ENCODE measurements at places on chromosomes 12 and 14. TPM values are rescaled to one million over a fixed set of nuclear protein-coding genes. Genes with fewer than 3 reads are reported as not detected.

PYGL gene
- total RNA-seq, result 49.9 TPM

MTHFD1 gene
- total RNA-seq, result 29.6 TPM

DNAJC22 gene
- total RNA-seq, result under 0.01 TPM

DDX54 gene
- total RNA-seq, result 39.6 TPM

AMN gene
- total RNA-seq, result not detected

LALBA gene
- not detected for total RNA-seq

SIX4 gene
- 2.7 TPM for total RNA-seq

NFE2 gene
- not detected for total RNA-seq

GALNT6 gene
- total RNA-seq, result 6.6 TPM

KCNH3 gene
- not detected for total RNA-seq

SERPINA9 gene
- not detected for total RNA-seq

EXOC3L4 gene
- 0.36 TPM for total RNA-seq

SLC17A8 gene
- total RNA-seq, result not detected

ATL1 gene
- total RNA-seq, result 10.2 TPM

ITGB7 gene
- 1.4 TPM for total RNA-seq

ZDHHC22 gene
- 0.95 TPM for total RNA-seq

CLBA1 gene
- 5.1 TPM for total RNA-seq

OTOGL gene
- total RNA-seq, result 0.81 TPM

RPGRIP1 gene
- total RNA-seq, result 0.27 TPM

POTEG gene
- total RNA-seq, result not detected

ACSM4 gene
- total RNA-seq, result not detected

Measured in sigmoid colon (tissue), 7 donors.